ENCODE measurements at places on chromosomes 6 and 20.
A peak's percentile ranks its signal among the peaks of the same experiment; 100 is the strongest.

- no peak for DNase-seq
Measured at GRCh38 chr20:43959920-43960227, 45.2 kb downstream of the TOX2 start.

DNA sequence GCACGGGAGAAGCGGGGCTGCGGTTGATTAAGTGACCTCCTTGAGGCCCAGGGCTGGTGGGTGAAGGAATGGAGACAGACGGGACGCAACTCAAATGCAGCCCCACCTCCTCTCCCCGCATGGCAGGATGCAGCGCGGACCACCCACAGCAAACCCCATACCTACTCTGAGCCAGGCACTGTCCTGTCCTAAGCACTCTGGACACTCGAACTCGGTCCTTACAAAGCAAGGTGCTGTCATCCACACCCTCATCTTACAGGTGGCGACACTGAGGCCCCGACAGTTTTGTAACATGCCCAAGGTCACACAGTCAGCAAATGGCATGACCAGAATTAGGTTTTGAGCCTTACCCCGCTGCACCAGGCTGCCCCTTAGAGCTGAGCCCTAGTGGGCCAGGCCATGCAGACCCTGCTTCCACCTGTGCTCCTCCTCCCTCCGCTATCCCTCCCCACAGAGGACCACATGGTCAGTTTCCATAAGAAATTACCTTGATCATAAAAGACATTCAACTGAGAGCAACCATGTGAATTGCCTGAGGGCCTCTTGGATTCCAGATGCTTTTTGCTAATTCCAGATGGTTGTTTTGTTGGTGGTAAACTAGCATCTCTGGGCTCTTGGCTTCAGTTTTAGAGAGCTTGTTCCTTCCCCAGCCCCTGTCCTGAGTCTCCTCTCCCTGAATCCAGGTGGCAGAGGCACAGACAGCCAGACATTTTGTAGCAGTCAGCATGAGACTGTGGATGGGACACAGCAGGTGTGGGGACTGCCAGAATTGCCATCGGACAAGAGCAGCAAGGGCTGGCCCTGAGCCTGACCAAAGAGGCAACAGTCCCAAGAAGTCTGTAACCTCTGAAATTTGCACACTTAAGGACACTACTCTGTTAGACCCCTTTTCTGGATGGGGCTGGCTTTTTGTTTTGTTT, 171.9 kb upstream of the PMEPA1 start:
- peak; percentile 79 for DNase-seq

DNA sequence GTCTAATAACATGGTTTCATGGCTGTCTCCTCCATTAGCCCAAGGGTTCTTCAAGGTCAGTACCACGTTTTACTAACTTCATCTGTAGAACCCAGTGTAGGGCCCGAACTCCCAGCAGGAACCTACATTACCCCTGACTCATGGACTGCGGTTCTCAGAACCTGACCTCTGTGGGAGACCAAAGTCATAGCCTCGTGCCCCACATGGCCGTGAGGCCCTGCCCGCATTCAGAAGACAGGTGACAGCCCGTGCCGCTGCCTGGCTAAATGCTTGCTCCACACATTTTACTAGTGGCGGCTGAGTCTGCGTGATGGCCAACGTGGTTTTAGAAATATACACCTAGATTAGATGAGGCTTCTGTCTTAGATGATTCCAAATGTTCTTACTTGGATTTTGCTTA, 94.9 kb downstream of the CDH4 start:
- no peak for DNase-seq

DNA sequence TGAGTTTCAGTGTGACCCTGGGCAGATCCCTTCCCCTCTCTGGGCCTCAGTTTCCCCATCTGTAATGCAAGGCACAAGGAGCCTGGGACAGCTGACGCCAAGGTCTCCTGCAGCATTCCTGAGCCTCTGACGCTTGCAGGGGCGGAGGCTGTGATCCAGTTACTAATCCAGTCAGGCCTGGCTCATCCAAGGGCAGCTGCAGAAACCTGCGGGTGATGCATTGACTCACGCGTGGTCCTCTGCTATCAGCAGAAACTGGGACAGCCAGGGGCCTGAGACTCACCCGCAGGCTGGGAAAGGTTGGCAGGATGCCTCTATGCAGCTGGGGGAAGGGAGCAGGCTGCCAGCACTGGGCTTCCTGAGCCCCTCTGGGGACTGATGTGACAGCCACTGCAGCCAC, 65.0 kb upstream of the SIRPA start:
- peak; percentile 59 for DNase-seq

GRCh38 chr20:62201173-62202082, 18.6 kb downstream of the MTG2 start:
- no peak for DNase-seq

Data from lower leg skin (tissue), 4 donors.